AG08395 (cell line): ENCODE measurements at places on chromosomes 1 and 21.

DNA sequence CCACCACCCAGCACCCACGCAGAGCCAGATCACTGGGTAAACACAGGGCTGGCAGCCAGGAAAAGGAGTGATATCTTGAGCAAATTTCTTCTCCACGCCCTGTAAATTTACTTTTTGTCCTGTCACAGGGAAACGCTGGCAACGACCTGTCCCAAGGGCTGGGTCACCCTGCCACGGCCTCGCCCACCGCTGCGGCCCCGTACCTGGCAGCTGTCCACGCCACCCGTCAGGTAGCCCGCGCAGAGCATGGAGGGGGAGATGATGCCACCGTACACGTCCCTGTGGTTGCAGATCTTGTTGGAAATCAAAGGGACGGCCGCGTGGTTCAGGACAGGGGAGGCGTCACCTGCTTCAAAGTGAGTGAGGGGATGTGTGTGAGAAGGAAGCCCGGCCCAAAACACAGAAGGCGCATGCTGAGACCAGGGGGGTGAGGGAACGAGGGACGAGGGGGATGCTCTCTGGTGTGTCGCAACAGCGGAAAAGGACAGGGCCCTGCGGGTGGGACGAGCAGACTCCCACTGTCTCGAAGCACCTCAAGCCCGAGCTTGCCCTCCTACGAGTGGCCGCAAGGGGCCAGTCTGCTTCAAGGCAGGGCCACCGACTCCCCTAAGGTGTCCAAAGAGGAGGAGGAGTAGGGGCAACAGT lies 10.1 kb upstream of the TFF1 start:
- no peak for DNase-seq

DNA sequence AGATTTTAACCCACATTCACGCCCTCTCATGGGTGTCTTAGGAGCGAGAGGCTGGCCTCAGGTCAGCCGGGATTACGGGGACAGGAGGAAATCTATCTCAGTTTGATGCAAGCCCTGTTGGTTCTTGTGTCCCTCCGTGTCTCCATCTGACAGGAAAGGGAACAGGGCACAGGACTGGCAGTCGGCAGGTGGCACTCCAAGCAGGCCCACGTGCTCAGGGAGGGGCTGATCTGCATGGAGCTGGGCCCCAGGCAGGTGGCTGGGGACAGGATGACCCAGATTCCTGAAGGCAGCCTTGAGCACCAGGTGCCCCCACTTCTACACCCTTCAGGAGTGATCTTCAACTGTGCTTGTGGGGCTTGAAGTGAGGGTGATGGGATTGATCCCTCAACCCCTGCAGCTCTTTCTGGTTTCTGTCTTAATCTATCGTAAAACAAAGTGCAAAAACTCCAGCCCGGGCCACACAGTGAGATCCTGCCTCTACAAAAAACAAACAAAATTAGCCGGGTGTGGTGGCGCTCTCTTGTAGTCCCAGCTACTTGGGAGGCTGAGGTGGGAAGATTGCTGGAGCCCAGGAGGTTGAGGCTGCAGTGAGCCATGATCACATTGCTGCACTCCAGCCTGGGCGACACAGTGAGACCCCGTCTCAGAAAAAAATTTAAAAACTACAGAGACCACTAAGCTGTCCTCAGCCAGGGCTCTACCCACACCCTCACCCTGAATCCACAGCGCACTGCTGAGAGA lies 8.3 kb downstream of the PLEKHG5 start:
- no peak for DNase-seq

GRCh38 chr1:106523497-106523896 lies 533.0 kb upstream of the PRMT6 start:
- DNase-seq, result no peak

GRCh38 chr1:162230096-162230495 lies 146.6 kb downstream of the SPATA46 start:
- no peak for DNase-seq

- no peak for DNase-seq
Measured at GRCh38 chr21:42261829-42262200, 42.9 kb downstream of the ABCG1 start.

DNA sequence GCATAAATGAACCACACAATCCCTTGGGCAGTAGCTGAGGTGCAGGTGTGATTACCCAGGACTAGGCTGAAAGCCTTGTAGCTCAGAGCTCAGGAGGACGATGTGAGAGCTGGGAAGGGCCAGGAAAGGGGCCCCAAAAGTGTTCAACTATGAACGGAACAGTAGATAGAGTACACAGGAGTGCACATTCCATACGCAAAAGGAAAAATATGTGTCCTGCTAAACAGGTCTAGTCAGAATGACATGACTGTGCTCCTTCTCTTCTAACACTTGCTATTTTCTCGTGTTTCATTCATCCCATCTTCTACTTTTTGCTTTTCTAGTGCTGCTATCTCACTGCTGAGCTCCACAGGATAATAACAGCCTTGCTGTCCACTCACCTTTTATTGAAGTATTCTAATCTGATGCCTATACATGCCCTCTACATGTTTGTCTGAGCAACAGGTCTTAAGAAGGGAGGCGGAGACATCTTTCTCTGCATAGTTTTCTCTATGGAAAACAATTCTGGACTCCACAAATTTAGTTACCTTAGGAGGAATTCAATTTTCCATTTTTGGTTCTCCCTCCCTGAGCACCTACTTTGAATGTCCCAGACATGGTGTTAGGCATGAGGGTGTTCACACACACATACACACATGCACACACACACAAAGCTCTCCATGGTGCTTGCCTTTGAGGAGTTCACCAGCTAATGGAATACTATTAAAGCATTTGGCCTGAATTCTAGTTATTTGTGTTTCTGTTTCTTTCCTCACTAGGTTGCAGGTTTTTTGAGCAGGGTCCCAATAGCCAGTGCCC lies 3.4 kb downstream of the S100A10 start:
- no peak for DNase-seq

DNA sequence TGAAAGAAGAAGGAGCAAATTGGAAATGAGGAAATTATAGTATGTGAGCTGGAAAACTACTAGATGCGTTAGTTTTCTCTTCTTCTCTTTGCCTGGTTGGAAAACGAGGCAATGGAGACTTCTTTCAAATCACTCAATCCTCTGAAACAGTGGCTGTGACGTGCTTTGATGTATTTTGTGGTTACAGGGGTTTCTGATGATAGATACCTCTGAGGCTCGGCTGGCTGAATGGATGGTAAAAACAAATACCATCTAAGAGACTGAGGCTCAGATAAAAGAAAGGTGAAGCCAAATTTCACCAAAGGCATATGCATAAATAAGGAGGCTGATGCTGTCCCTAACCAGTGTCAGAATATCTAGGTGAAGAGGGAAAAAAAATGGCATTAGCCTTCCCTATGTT lies 15.1 kb downstream of the MAB21L3 start:
- no peak for DNase-seq

DNA sequence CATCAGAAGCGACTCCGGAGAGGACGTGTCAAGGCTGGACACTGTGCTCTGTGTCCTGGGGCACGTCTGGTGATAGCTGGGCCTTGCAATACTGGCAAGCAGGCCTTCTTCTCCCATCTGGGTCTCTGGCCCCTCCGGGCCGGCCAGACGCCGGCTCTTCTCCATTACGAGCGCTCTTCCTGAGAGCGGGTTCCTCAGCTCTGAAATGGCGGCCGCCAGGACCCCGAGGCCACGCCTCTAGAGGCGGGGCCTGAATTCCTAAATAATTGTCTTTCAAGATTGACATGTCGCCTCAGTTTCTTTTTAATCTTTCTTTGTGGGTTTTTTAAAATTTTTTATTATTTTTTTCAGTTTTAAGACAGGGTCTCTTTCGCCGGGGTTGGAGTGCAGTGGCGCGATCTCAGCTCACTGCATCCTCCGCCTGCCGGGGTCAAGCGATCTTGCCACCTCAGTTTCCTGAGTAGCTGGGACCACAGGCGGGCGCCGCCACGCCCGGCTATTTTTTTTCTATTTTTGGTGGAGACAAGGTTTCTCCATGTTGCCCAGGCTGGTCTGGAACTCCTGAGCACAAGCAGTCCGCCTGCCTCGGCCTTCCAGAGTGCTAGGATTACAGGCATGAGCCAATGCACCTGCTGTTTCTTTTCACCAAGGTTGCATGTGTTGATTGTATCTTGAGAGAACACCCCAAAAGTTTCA lies 9.2 kb downstream of the RNF2 start:
- DNase-seq, result no peak

DNA sequence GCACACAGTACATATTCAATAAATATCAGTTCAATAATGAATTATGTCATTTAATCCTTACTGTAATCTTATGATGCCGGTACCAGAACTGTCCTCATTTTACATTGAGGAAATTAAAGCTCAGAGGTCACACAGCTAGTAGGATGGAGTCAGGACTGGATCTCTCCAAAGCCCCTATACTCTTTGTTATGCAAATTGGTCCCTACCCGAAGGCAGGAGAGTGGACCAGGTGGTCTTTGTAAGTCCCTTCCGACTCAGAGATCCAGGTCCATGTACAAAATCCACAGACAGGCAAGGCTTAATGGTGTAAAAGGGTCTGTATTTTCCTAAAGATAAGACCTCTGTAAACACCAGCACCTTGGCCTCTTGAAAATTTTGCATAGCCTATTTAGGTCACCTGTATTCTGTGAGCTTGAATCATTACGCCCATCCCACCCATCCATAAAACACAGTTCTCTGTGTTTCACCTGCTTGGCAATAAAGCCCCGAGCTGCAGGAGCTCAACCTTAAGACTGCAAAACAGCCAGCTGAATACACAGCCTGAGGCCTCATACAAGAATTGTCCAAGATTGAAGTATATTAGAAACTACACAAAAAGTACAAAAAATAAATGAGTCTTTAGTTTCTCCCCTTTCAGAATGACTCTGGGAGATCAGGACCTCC lies 41.7 kb downstream of the PLXNA2 start:
- no peak for DNase-seq

DNA sequence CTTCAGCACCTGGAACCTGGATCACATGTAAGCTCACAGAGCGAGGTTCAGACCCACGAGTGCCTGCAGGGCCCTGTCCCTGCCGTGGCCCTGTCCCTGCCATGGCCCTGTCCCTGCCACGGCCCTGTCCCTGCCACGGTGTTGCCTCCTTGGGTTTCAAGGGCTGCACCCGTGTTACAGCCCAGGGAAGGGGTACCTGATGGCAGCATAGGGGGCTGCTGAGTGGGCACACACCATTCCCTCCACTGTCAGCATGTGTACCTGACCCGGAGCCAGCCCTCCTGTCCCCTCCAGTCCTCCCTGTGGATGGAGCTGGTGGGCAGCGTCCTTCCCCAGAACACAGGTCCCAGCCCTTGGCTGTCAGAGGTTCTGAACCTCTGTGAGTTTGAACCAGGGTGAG lies 15.3 kb downstream of the DFFB start:
- no peak for DNase-seq

DNA sequence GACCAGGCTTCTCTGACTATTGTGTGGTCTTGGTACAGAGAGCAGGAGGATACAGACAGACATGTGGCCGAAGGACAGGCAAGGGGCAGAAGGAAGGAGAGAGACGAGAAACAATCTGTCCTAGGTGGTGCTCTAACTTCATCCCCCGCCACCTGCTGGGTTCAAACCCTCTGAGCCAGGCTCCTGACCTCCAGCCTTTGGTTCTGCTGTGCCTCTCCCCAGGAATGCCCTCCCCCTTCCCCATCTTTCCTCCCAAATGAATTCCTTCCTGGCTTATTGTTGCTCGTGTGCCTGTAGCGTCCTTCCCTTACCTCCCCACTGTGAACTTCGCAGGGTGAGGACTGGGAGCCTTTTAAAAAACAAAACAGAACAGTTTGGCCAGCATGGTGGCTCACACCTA lies 5.4 kb downstream of the TCEA3 start:
- no peak for DNase-seq

GRCh38 chr1:25174363-25174729 lies 58.0 kb downstream of the SYF2 start:
- no peak for DNase-seq

GRCh38 chr1:161482610-161483009 lies 22.6 kb upstream of the FCGR2A start:
- DNase-seq, result no peak
